Suppressor macrophage treated with lipopolysaccharide for 4 hours (primary cell): ENCODE measurements at places on chromosomes 5 and 9.

DNA sequence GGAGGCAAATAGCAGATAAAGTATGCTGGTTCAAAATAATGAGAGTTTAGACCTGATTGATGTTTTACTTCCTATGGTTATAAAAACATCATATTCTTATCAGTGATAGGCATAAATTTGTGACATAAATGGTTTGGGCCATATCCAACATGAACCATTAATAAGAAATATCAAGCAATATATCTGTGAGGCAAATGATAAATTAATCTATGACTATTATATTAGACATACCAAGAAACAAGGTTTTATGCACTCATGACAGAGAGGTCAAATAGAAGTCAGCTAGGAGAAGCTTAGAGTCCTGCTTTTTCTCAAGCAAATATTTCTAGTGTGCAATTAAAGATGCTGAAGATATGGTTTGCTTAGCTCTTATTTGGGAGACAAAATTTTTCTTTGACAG is 10.4 kb downstream of the SMIM3 start:
- DNase-seq: no peak

DNA sequence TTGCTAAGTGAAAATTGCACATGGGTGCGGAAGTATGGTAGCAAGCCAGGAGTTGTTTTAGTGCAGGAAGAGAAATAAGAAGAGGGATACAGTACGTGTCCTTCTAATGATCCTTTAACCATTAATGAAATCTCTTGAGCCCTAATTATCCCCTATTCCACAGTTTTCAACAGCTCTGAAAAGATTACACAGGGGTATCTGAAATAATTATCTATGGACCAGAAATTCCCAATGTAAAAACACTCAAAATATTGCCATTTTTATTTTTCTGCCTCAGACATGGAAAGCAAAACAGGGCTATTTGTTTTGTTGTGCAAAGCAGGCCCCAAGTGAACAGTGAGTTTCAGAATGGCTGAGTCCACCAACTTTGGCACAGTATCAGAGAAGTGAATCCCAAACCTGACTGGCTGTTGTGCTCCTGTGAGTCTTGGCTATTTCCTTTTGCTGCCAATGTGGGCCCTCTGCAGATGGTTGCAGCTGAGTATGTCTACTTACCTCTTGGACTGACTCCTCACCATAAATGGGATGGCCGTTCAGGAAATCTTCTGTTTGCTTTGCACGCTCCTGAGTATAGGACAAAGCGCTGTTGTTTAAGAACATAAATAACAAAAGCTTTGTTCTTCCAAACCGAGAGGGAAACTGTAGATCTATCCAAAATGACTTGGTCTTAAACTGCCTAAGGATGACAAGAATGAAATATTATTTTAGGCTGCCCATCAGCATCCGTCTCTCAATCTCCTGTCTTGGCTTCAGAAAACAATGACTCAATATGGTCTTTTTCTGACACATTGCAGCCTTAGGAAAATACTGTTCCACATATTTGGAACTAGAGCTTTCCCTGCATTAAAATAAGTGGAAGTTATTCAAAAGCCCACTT is 204.1 kb downstream of the DEPDC1B start:
- DNase-seq: no peak

DNA sequence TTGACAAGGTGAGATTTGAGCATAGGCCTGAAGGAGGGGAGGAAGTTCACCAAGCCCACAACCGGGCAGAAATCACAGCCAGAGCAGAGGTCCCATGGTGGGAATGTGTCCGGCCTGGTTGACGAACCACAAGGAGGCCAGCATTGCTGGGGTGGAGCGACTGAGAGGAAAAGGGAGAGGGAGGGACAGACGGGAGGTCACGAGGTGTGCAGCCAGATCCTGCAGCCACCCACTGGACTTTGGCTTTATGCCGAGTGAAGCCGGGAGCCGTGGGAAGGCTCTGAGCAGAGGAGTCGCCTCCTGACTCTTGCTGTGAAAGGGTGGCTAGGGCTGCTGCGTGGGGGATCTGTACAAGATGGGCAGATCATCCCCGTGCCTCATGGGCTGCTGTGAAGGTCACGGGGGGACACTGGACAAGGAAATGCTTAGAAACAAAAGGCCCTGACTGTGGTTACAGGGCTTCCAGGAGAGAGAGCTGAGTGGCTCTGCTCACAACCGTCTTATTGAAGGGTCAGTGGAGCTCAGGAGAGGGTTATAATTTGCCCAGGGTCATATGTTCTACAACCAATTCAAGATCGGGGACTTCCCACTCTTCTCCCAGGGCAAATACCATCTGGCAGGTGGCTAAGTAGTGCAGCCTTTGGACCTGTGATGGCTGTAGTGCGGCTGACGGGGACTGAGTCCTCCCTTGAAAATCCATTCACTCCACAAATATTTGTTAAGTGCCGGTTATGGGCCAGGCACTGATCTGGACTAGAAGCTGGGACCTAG is 15.6 kb upstream of the CD74 start:
- DNase-seq: no peak

- no peak for DNase-seq
Observed at GRCh38 chr5:150392680-150393079, 20.0 kb downstream of the CD74 start.

- DNase-seq: peak; percentile 38
Observed at GRCh38 chr9:112233769-112234168, 58.7 kb upstream of the SUSD1 start.

GRCh38 chr9:83583151-83584014 is 39.6 kb upstream of the IDNK start:
- DNase-seq: peak; percentile 37

DNA sequence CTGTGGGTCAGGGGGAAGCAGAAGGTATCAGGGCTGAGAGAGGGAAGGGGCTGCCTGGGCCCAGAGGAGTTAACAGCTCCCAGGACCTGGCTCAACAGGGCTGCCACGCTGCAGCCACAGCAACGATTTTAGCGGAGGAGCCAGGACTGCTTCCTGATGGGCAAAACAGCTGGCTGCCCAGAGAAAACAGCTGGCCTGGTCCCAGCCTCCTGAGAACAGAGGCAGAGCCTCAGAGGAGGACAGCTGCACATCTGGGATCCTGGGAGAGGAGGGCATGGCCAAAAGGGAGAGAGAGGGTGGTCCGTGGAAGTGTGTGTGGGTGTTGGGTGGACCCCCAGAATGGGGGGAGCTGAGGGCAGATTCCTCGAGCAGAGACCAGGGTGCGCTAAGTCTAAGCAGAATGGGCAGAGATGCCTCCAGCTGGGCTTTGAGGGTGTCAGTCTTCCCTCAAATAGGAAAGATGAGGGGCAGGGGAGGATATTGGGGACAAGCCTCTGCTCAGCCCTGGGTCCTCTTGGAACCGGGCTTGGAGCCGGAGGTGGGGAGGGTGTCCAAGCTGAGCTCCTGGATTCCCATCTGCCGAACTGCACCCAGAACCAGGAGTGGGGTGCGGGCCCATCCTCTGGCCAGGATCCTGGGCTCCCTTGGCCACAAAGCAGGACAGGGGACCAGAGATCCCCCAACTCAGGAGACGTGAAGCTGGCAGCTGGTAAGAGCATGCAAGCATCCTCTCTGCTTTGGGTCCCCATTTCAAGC is 9.1 kb upstream of the CERCAM start:
- DNase-seq: no peak

GRCh38 chr5:15183520-15183919 is 311.9 kb upstream of the ANKH start:
- DNase-seq: no peak

DNA sequence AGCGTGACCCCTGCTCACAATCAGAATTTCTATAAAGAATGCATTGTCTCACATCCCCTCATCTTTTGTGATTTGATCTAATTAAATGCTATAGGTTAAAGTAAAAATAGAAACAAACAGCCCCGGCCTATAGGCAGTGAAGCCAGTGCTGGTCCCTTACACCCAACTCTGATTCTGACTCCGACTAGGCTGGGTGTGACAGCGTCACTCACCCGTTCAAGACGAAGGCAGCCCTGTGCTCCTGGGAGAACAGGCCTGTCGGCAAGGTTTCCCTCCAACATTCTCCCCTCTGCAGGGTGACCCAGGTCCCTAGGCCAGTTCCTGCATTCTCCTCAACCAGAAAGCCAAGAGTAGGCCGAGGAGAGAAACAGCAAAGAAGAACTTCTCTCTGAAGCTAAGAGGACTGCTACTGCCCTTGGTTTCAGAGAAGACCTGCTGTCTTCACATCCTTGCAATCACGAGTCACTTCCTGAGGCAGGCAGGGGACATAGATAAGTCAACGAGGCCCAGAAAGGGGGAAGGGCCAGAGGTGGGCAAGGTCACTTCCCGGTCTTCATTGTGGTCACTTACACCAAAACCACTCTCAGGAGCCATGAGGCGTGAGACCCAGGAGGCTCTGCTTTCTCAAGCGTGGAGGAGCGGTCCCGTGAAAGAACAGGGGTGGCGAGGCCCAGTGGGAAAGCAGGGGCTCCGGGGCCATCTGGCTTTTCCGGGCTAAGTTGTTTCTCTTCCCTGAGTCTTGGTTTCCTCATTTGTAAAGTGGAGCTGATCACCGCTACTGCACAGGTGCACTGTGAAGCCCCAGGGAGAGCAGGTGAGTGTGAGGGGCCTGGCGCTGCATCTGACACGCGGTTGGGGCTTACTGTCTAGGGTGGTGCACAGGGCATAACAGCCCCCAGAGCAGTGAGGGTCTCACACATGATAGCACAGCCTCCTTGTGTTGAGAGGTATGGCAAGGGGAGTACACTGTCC is 200.8 kb downstream of the CRB2 start:
- no peak for DNase-seq

GRCh38 chr5:155661859-155662258 is 648.3 kb downstream of the KIF4B start:
- DNase-seq: no peak

DNA sequence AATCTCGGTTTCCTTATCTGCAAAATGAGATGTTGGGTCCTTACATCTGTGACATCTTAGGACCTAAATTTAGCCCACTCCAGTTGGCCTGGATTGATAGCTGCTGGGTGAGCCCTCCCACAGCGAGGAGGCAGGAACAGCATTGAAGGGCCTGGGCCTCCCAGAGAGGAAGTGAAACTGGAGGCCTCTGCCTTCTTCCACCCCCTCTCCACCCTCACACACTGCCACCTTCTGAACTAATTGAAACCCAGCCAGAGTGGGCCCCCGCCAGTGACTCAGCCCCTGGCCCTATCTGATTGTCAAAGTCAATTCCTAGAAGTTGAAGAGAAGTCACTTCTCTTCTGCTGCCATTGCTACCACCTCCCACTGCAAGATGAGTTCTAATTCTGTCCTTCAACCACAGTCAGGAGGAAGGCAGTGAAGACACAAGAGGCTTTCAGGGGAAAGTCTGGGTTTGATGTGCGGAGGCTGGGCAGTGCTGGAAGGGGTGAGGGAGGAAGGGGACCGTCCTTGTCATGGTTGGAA is 55.2 kb upstream of the NEK6 start:
- peak; percentile 97 for DNase-seq

DNA sequence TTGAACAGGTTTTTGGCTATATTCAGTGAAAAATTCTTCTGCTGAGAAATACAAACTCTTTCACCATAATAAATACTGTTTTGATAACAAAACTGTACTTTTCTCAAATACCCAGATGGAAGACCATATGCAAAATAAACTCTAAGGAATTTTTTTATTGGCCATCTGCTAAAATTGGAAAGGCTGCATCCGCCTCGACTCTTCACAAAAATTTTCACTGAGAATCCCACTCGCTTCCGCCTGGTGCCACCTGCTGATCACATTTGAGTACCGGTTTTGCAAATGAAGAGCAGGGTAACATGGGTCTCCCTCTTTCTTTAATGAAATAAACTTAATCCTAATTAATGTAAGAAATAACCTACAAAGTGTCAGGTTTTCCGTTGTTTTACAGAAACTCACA is 76.4 kb downstream of the TTLL11 start:
- no peak for DNase-seq

DNA sequence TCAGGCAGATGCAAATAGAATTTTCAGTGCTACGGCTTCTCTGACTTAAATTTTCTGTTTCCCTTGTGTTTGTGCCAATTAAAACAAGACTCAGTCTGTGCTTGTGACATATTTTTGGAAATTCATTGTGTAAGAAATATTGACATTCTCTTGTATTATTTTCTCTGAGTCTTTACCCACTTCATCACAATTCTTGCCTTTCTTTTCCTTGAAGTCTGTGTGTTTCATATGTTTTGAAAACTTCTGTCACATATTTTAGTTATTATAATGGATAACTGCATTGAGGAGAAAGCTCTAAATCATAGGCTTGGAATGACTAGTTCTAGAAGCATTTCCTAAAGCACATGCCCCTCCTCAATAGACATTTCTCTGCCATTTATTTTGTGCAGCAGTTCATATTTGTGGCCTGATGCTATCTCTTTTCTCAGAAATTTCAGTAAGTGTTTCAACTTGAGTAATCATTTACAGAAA is 206.6 kb downstream of the PALM2AKAP2 start:
- DNase-seq: no peak

GRCh38 chr9:85658716-85659115 is 83.0 kb downstream of the AGTPBP1 start:
- no peak for DNase-seq

- DNase-seq: peak; percentile 29
Observed at GRCh38 chr9:109733690-109734089, 46.3 kb upstream of the PALM2AKAP2 start.

GRCh38 chr5:178074266-178074952 is 38.9 kb upstream of the N4BP3 start:
- no peak for DNase-seq

GRCh38 chr9:136533775-136534157 is 12.1 kb downstream of the NOTCH1 start:
- peak; percentile 89 for DNase-seq

DNA sequence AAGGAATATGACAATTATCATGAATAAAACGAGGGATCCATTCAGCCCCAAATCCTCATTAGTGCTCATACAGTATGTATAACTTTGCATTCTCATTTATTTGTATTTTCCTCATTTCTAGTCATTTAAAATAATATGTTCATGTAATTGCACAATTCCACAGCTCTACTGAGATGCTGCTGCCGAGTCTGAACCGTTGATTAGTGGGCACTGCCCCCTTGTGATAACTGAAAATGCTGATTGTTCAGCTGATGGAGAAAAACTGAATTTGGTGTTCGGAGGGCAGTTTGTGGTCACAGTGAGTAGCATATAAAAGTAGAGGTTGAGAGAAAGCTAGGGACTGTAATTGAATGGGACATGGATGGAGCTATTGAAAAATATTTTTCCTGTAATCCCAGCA is 12.2 kb upstream of the GPR151 start:
- DNase-seq: no peak

DNA sequence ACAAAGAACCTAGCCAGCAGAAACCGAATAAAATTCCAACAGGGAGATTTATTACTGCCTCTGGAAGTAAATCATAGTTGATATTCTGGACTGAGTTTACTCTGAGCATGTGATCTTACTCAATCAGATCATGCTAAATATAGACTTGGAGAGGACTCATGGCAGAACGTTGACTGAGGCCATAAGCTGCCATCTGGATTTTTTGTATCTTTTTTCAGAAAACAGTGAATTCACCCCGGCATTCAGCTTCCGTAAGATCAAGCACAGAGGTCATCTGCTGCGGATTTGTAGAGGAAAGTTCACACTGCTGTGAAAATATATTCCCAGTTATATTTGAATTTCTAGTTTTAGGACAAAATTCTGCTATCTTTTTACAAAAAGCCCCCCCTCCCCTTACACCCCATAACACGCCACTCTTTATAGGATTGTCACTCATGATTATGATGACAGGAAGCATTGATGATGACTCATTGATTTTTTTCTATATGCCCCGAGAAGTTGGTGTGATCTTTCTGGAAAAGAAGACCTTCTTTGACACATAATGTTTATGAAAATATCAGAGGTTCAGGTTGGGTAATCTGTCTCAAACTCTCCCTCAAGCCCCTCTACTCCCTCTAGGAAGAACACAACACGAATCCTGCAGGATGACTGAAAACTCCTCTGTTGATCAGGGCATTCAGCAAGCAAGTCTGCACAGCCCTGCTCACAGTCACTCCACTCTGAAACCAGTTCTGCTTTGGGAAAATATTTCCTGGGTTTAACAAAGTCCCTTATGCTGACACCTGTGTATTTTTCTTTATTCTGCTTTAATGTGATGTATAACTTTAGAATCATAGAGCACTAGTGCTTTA is 70.8 kb downstream of the NXNL2 start:
- DNase-seq: no peak
